Osteocyte (in vitro differentiated cells): ENCODE measurements at places on chromosomes 2 and 18. TPM values are rescaled to one million over a fixed set of nuclear protein-coding genes. Genes with fewer than 3 reads are reported as not detected.

DNA sequence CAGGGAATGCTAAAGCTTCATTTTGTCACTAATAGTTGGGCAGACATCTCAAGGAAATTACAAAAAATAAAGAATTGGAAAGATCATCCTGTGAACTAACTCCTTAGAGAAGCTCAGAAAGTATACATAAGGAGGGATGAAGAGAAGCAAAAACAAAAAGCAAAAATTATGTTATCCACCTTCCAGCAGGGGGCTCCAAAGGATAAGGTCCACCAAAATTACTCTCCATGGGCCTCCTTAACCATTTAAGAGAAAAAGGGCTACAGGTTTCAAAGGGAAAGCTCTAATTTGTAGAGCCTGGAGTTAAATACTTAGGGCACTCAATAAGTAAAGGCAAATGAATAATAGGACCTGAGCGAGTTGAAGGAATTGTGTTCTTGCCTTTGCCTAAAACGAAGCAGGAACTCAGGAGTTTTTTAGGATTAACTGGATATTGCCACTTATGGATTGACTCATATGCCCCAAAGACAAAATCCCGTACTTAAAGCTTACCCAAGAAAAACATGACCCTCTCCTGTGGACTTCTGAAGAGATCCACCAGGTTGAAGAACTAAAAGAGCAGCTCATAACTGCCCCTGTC is 1167.9 kb downstream of the DSC3 start:
- DNase-seq = no peak

- DNase-seq = no peak
Measured at GRCh38 chr2:219576505-219577388, 4.6 kb downstream of the INHA start.

- no peak for DNase-seq
Measured at GRCh38 chr2:29072971-29073725, 1.2 kb downstream of the PCARE start.

DNA sequence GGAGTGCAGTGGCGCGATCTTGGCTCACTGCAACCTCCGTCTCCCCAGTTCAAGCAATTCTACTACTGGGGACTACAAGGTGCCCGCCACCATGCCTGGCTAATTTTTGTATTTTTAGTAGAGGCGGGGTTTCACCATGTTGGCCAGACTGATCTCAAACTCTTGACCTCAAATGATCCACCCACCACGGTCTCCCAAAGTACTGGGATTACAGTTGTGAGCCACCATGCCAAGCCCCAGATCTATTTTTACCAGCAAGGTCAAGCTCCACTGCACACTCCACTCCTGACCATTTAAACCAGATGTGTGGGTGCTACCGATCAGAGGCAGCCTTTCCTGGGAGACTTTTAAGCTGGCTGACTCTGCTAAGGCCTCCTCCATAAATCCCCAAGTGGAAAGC is 67.5 kb upstream of the CD226 start:
- DNase-seq = no peak

DNA sequence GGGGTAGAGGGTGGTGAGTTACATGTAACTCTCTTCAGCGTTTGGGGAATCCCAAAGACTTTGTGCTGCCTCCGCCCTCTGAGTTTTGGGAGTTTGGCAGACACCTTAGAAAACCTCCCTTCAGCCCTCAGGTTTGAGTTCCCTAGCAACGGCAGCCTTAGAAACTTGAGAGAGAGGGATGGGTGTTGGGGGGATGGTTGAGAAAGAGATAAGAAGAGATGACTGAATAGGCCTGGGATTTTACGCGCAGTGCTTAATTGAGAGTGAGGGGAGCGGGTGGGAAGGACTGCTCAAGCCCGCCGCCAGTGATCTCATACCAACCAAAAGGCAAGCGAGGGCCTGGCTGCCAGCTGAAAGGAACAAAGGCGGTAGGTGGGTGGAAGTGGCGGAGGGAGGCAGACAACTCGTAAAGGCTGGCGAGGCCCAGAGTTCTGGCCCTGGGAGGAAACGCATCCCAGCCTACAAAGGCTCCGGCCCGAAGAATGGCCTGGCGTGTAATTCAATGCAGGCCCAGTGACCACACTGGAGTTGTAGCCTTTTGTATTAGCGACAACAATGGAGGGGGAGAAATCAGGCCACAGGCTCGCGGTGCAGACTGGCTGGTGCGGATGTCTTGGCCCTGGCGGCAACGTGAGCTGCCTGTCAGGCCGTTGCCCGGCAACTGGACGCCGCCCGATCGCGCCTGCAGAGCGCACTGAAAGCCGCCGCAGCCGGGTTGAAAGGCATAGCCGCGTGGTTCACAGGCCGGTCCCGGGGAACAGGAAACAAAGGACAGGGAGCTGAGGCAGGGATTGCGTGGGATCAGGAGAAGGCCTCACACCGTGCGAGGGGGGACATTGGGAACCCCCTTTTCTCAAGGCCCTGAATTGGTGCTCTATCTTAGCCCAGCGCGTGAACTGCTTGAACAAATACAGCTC is 39.9 kb upstream of the DARS1 start:
- DNase-seq = no peak

DNA sequence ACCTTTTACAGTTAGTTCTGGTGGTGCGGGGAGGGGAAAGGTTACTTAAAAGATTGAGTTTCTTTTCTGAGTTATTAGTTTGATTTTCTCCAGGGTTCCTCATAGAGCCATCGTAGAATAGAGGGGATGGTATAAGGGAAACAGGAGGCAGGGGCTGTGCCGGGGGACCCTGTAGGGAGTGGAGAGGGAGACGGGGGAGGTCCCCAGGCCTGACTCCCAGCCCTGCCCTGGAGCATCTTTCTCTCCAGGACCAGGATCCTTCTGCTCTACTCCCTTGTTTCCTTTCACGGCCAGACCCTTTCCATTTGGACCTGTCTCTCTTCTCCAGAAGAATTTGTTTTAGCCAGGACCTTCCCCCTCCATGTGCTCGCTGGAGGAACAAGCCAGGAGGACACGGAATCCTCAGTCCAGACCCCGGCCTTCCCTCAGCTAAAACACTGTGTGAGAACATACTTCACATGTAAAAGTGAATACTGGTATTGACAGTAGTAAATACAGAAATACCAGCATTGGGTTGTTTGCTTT is 35.4 kb downstream of the DGKD start:
- no peak for DNase-seq

- DNase-seq = no peak
Measured at GRCh38 chr2:235034265-235035118, 82.7 kb downstream of the SH3BP4 start.

DNA sequence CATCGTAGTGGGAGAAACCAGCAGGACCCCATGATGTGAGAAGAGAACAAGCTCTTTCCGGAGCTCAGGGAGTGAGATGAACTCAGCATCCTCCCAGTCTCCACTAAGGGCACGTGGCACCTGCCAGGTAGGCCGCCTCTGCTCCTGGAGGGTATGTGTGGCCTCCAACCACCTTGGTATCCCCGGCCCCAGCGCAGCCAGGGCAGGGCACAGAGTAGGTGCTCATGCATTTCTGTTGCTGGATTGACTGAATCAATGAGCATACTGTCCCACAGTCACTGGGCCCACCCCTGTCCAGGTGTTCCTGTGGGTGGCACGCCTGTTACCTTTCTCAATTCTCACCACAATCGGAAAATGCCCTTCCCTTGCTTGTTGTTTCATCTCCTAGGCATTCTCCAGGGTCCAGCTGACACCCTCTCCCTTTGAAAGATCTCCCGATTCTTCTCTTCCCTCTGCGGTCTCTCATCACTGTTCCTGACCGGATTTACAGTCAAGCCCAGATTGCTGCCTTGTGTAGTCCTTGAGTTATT is 138.5 kb upstream of the SMAD2 start:
- DNase-seq = no peak

DNA sequence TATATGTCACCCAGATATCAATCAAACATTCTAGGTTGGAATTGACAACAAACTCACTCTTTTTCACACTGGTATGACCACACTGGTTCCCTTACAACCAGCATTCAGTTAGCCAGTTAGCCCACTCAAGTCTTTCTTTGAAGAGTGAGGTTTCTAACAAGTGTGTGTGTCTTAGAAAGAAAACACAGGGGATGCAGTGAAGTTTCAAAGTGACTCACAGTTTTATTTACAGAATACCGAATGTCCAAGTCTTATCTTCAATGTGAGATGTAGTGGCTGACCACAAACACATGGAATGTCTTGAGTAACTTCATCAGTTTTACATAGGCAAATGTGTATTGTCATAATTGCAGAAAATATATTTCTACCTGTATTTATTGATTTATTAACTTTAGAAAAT is 274.7 kb upstream of the HNMT start:
- DNase-seq = no peak

GRCh38 chr18:4231260-4231659 is 223.8 kb downstream of the DLGAP1 start:
- DNase-seq = no peak

GRCh38 chr18:13311193-13311592 is 92.6 kb downstream of the LDLRAD4 start:
- DNase-seq = peak; percentile 77

Gene CIB4
- total RNA-seq = not detected in 2 replicates

DNA sequence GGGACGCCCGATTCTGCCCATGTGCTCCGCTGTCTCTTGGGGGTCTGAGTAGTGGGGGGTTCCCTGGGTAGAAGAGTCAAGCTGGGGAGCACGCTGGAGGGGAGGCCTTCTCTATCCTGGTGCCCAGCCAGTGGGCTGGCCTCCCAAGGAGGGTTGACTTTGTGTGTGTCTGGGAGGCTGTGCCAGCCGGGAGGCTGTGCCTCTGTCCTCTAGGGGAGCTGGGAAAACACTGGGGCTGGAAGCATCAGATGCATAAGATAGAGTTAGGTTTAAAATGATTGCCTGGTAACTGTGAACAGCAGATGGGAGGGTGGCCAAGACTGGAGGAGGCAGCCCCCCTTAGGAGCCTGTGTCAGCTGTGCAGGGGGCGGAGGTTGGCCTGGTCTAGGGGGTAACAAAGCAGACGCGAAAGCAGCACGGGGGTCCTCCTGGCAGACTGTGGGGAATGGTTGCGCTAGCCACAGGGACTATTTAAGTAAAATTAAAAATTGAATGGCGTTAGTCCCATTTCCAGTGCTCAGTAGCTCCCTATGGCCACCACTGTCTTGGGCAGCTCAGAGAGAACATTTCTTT is 1.3 kb downstream of the ING5 start:
- no peak for DNase-seq

Gene ACVR1C
- total RNA-seq = 0.08 and 0.16 TPM in 2 replicates

DNA sequence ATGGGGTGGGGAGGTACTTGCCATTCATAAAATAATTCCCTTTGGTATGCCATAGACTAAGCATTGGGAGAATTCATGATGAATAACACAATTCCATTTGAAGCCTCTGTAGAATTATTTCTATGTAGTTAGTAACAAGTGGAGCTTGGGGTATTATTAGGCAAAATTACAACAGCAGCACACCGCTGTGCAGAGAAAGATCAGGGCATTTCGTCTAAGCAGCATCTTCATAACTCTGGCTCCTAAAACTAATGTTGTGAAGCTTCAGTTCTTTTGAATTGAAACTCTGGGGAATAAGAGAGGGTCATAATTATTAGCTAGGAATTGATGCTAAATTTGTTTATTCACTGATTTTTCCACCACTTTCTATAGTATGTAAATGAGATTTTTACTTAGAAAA is 630.7 kb downstream of the DCC start:
- DNase-seq = no peak

DNA sequence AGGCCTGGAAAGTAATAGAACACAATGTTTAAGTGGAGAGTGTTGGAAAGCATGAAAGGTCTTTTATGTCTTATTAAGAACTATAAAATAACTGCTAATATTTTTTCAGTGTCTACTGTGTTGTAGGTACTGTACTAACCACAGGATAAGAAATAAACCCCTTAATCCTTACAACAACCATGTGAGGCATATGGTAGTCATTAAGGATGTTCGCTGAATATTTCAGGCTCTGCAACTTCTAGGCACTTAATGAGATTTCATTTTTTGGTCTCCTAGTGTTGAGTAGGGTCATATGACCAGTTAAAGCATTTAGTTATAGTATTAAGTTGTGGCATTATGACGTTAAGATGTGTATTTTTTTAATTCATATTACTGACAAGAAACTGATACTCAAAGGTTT is 346.6 kb upstream of the KCNH7 start:
- DNase-seq = no peak

DNA sequence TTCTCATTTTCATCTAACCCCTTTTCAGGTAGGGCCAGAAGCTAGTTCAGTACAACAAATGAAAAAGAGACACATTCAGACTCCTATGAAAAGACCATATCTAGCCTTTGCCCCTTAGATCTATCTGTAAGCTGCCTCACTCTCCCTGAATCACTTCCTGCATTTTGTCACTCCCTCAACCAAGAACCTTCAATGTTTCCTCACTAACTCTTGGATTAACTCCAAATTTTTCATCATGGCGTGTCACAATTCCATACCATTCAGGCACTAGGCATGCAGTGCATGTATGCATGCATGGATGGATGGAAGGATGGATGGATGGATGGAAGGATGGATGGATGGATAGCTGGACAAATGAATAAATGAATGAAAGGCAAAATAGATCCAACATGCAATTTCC is 356.9 kb downstream of the TNS1 start:
- no peak for DNase-seq

DNA sequence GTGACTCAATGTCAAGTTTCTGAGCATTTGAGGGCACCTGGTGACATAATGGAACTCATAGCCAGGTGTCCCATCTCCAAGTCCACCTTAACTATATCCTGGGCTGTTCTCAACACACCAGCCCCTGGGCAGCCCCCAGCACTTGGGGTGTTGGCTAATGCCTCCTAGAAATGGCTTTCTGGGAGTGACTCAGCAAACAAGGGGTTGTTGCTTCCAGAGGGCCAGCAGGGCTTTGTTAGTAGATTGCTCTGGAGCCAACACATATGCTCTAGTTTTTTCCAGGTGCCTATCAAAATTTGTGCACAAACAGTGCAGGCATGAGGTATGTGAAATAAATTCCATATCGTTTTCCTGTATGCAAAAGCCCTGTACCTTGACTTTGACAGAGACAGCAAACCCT is 448.4 kb downstream of the SLC4A3 start:
- DNase-seq = no peak

DNA sequence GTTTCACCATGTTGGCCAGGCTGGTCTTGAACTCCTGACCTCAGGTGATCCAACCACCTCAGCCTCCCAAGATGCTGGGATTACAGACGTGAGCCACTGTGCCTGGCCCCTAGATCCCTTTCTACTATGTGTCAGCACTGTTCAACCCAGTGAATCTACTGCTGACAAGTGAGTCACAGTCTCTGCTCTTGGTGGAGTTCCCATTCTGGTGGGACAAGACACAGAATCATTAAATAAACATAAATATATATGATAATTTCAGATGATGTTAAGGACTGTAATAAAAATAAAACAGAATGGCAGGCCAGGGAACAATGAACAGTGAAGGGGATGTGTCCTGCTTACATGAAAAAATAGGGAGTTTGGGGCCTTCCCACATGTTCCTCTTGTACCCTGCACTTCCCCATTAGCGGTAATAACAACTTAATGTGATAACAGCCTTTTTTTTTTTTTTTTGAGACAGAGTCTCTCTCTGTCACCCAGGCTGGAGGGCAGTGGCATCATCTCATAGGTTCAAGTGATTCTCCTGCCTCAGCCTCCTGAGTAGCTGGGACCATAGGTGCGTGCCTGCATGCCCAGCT is 112.2 kb downstream of the CPO start:
- DNase-seq = no peak

Gene MYL1
- total RNA-seq = not detected in 2 replicates
